ENCODE measurements at places on chromosomes 13 and 19.

- DNase-seq: no peak
These were observed 69.1 kb downstream of the URI1 start for GRCh38 chr19:30011051-30011578.

DNA sequence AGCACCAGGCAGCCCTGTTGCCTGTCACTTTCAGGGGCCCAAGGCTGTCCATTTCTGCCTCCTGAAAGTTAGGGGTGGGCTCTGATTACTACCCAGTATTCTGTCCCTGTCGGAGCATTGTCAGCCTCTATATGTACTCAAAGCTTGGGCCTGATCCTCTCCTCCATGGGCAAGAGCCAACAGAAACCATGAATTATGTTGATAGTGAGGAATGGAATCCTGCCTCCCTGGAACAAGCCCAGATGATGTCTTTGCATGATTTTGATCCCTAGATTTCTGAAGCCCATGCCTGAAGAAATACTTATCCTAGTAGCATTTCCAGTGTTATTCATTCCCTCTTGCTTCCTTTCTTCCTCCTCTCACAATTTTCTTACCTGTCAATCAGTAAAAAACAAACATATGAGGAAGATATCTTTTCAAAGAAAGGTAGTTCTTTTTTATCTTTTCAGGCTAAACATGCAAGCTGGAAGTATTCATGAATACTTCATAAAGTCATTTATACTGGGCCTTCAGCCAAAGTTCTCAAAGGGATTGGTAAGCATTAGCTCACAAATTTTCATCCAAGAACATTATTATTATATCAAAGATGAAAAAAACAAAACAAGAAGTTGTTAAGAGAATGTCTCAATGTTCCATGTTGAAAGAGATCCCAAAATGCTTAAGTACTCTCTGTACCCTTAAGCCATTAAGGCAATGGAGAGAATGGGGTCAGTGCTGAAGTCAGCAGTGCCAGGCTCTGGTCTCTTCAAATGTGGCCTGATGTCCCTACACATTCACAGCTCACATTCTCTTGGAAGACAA is 171.7 kb downstream of the NHLRC3 start:
- no peak for DNase-seq

- no peak for DNase-seq
These were observed 71.9 kb downstream of the TRPC4 start for GRCh38 chr13:37797631-37798030.

DNA sequence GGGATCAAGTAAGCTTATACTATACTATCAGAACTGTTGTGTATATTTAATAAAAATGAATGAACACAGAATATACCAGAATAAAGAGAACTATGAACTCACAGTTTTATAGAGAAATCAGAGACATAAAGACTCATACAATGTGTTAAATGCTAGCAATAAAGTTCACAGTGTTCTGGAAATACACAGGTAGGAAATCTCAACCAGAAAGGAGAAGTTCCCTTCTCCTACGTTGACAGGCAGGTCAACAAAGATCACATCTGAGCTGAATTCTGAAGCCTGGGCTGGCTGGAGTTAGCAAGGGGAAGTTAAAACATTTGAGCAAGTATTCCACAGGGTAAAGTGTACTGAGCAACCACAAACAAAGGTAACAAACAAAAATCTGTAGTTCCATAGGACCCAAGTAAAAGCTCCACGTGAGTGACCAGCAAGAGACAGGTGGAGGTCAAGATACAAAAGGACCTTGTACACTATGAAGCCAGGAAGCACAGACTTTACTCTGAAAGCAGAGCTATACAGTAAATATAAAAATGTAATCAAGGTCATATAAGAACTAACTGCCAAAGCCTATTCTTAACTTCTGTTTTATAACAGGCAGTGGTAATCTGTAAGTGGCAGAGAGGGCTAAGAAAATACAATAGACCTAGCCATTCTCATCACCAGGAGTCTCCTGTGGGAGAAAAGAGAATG is 13.0 kb downstream of the FBXL3 start:
- DNase-seq: no peak

GRCh38 chr13:39249982-39250381 is 211.7 kb downstream of the NHLRC3 start:
- DNase-seq: no peak

DNA sequence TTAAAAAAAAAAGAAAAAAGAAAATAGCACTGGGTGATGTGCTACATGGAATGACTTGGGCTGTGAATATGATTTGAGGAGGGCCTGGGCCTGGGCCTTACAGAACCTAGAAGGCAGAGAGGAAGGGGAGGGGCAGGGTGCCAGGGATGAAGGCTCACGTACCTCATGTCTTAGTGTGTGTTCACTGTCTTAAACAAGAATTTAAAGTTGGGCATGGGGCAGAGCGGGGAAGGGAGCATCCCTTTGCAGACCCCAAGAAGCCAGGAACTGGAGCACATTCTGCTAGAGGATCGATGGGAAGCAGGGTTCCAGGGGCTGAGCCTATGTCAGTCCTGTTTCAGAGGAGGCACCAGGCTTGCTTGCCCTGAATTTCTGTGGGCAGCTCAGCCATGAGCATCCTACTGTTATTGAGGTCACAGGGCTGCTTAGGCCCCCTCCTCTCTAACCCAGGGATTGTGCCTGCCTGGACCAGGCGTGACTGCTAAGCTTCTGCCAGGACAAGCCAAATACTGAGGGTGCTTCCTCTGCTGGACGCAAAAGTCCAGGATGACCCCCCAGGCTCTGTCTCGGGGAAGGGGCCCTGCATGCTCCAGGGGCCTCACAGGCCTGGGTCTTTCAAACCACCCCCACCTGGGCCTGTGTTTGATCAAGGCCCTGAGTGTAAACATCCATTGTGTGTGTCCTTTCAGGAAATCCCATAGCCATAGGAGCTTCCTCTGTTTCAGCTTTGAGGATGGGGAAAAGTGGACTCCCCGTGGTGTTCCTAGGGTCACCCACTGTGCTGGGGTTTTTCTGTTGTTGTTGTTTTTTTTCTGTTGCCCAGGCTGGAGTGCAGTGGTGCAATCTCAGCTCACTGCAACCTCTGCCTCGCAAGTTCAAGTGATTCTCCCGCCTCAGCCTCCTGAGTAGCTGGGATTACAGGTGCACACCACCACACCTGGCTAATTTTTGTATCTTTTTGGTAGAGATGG is 4.8 kb downstream of the LSR start:
- no peak for DNase-seq

DNA sequence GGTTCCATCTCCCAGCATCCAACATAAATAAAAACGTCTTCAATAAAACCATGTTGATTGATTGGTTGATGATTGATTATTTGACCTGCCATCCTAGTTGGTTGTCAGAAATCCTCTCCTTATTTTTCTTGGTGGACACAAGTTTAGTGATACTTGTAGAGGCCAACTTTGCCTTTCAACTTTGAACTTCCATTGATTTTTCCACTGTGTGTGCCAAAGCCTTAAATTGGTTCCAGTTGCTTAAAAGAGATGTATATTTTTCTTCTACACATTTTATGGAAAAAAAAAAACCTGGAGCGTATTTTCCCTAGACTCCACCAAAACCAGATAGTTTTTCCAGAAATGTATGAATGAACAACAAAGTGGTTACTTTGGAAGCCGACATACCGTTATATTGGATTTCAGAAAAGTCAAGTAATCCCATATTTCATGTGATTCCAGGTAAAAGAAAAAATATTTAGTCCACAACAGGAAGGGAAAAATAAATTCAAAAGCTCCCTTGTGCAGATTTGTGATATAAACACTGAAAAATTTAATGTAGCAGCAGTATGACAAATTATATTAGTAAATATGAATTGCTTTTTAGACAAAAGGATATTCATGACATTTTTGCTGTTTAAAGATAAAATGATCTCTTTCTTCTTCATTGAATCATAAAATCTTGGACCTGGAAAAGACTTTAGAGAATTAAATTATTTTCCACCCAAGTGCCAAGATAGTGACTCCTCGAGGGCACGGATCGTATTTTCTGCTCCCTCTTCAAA is 85.2 kb downstream of the MBNL2 start:
- DNase-seq: no peak

DNA sequence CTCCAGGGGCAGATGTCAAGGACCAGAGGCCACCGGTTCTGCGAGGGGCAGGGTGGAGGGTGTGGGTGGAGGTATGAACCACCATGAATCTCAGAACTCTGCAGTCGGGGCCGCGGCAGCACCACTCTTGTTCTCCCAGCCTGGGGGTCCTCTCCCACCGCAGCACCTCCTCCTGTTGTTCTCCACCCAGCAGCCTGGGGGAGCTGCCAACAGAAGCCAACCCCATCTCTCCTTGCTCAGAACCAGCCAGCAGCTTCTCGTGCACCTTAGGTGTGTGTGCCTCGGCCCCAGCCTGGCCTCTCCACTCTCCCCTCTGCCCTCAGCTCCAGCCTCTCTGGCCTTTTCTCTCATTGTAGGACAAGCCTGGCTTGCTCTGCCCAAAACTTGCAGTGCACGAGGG is 31.9 kb upstream of the CCNE1 start:
- no peak for DNase-seq

GRCh38 chr19:33226550-33227241 is 1.0 kb upstream of the SLC7A10 start:
- DNase-seq: no peak

- no peak for DNase-seq
These were observed 285.6 kb downstream of the MTUS2 start for GRCh38 chr13:29105779-29106178.

DNA sequence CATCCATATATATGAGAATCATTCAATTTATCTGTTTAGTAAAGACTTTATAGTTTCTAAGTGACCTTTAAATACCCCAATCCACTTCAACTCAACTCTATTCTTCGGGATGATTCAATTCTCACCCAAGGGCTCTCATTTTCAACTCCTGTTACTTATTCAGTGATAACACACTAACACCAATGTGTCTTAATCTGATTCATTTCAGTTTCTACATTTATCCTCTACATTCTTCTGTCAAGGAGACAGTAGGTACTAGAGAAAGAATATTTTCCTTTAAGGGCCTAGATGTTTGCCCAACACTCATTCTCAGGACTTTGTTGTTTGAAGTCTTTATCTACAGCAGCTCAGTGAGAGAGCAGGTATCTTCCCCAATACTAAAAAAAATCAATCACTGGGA is 7.1 kb downstream of the ARGLU1 start:
- no peak for DNase-seq

- no peak for DNase-seq
These were observed 652.1 kb upstream of the GPC6 start for GRCh38 chr13:92574499-92574898.

GRCh38 chr19:50580240-50580639 is 12.0 kb upstream of the LRRC4B start:
- no peak for DNase-seq

GRCh38 chr13:111893607-111894443 is 173.1 kb upstream of the SOX1 start:
- no peak for DNase-seq

DNA sequence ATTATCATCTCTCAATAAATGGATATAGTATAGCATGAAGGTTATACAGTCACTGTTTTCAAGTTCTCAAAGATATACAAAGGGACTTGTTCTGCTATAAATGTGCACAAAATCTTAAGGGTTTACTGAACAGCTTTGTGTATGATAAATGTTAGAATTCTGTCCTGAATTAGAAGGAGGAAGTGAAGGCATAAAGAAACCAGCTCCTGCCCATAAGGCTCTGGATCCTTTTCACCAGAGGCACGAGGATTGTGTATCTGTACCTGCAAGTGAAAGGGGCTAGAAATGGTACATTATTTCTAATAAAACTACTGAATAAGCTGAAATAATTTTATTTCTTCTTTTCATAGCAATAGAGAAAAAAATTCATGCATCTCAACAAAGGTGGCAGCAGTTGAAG is 32.4 kb downstream of the PHF11 start:
- no peak for DNase-seq

DNA sequence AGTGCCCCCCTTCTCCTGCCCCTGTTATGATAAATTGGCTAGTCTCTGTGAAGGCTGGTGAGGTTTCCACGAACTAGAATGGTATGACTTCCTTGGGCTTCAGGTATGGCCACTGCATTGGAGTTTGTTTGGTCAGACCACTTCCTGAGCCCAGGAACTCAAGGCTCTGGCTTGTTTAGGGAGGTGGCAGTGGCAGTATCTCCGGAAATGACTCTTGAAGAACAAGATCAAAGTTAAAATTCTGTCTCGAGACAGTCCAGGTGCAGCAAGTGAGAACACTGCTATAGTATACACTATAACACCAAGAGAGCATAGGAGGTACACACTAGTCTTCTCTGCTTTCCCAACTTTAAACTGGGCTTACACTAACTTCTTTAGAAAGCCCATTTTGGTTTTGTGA is 309.1 kb downstream of the KLF12 start:
- no peak for DNase-seq

DNA sequence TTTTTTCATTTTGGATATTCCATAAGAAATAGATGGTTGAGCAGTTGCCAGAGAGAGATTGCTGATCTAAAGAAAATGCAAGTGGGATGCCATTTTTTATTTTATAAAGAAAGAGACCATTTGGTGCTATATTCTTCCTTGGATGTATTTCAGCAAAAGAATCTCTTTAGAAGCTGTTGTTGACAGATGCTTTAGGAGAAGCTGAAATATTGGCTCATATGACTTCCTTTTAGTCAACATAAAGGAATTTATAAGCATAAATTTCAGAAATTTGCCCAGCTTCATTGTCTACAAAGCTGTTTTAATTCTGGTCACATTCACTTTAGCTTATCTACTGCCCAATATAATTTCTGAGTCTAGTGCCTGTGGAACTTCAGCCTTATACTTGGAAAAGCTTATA is 36.9 kb downstream of the POLR1D start:
- no peak for DNase-seq
